ENCODE measurements at places on chromosomes 6 and 20.

- DNase-seq, result no peak
These were observed 891 bp upstream of the POU3F2 start for GRCh38 chr6:98833307-98834059.

DNA sequence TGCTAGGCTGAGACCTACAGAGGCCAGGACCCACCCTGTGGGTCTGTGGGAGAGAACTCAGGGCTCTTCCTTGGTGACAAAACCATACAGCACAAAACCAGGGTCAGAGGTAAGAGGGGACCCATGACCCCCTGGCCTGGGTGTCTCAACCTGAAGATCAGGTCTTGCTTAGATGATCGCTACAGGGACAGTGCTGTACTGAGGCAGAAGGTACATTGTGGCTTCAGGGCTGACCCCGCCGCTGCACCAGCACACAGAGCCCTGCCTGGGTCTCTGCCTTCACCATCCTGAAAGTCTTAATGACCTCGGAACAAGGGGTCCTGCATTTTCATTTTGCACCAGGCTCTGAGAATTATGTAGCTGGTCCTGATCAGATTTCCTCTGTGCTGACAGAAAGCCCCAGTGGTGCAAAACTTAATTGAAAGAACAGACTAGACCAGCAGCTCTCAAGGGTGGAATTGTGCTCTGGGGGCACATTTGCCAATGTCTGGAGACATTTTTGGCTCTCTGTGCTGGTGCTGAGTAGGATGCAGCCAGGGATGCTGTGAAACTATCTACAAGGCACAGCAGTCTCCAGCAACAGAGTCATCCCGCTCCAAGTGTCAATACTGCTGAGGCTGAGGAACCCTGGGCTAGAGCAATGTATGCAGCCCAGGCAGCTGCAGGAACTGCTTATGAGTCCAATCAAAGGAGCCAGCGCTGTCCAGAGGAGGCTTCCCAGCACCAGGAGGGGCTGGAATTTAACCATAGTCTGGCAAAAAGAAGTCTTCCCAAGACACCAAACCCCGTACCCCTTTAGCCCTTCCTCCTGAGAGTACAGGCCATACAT lies 254.9 kb downstream of the ERMARD start:
- DNase-seq, result no peak

GRCh38 chr6:37624121-37624520 lies 73.6 kb downstream of the MDGA1 start:
- DNase-seq, result no peak

DNA sequence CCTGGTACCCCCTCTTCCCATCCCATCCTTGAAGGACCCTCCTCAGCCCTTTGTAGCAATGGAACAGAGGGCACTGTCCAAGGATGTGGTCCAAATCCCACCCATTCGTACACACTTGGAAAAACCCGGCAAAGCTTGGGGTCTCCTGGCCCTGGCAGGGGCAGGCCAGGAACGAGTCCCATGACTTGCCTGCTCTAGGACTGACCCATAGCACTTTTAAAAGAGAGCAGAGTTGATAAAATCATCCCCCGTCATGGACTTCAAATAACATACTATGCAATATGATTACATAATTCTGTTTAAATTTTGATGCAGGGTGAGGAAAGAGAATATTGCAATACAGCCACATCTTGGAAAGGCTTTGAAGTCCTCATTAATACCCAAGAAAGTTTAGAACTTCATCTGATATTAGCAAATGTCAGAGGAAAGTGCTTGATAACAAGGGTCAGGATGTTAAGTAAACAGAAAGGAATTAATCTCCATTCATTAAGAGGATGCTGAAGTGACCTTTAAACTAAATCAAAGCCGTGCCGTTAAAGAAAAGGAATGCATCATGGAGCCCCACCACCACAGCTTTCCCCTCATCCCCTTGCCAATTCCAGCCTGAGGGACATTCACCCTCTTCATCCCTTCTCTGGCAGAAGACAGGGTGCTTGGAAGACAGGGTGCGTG lies 60.7 kb upstream of the NXT1 start:
- DNase-seq, result no peak

DNA sequence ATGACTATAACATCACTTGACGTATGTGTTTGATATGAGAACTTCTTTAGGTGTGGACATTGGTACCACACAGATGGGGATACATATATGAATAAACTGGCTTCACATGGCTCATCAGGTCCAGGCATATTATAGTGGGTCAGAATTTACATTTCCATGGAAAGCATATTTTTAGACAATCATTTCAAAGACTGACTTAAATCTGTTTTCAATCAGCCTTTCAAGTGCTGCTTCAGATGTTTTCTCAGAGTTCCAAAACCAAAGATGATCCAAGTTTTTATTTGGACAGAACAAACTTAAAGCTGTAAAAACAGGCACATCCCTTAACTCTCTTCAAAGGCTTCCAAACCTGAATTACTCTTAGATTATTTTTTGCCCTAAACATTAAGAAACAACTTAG lies 88.1 kb downstream of the PRSS35 start:
- DNase-seq, result no peak

GRCh38 chr20:63830841-63831588 lies at the start of gene ZBTB46:
Gene ZBTB46 (minus strand): TSS chr20:63831264. CDS start chr20:63790757, 40,507 bp downstream.
- no peak for DNase-seq

GRCh38 chr6:162705736-162706135 lies 21.8 kb downstream of the PRKN start:
- no peak for DNase-seq

DNA sequence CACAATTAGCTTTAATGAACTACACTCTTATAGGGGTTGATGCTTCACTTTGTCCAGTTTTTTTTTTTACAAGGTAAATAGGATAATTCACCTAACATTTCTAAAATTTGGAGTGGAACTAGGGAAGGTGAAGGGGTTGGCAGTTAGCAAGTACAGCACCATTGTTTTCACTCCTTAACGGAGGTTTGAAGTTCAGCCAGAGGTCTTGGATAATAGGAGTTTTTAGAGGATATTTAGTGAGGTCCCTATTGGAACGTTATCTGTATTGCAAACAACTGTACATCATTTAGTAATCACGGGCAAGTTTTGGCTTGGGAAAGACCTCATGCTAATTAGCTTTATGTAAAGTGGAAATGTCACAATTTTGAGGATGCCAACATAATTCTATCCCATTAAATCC lies 52.3 kb upstream of the TBX18 start:
- no peak for DNase-seq

GRCh38 chr20:11112832-11113231 lies 439.0 kb upstream of the JAG1 start:
- DNase-seq, result no peak

DNA sequence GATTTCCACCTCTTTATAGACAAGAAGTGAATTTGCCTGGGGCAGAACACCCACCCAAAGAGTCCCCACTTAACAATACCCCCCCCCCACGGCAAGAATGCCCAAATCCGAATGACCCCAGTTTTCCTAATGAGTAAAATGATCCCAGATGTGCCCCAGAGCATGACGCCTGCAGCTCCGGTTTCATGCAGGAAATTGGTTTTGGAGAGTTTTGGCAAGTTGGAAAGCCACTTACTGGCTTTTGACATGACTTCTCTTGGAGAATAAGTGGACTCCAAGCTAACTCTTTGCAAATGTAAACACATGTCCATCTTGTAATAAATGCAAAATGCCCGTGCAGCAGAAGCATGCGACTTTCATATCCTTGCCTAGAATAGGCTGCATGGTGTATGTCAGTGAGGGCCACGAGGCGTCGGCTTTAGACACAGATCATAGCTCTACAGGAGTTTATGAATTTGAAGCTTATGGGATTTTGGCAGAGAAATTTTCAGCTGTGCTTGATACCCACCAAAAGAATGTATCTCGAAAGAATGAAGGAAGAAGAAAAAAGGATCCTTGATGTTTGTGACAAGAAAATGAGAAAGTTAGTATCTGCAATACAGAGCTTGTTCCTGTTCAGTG lies 24.2 kb downstream of the EDN3 start:
- DNase-seq, result no peak

DNA sequence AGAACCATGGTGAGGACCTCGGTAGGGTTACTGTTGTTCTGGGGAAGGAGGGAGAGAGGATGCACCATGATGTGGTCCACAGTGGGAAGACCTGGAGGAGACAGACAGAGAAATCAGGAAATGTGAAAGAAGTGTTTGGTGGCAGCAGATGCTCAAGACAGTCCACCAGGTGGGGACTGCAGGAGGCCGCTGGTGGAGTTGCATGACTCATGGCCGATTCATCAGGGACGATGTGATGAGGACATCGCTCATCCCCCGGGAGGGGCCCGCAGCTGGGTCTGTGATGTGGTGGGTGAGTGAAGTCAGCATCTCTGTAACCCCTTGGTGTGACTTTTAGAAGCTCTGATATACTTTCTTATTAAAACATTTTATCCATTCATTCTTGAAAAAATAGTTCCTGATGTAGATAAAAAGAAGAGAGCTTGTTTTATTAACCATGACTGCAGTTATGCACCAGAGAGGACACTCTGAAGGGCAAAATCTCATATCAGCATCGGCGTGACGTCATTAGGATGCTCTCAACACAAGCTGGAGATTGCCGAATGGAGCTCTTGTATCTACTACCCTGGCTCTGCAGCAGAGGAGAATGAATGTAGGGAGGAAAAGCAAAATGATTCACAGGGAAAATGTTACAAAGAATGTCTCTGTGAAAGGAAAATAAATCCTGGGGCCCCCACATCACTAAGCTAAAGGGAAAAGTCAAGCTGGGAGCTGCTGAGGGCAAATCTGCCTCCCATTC lies 71.2 kb downstream of the RAMACL start:
- no peak for DNase-seq

DNA sequence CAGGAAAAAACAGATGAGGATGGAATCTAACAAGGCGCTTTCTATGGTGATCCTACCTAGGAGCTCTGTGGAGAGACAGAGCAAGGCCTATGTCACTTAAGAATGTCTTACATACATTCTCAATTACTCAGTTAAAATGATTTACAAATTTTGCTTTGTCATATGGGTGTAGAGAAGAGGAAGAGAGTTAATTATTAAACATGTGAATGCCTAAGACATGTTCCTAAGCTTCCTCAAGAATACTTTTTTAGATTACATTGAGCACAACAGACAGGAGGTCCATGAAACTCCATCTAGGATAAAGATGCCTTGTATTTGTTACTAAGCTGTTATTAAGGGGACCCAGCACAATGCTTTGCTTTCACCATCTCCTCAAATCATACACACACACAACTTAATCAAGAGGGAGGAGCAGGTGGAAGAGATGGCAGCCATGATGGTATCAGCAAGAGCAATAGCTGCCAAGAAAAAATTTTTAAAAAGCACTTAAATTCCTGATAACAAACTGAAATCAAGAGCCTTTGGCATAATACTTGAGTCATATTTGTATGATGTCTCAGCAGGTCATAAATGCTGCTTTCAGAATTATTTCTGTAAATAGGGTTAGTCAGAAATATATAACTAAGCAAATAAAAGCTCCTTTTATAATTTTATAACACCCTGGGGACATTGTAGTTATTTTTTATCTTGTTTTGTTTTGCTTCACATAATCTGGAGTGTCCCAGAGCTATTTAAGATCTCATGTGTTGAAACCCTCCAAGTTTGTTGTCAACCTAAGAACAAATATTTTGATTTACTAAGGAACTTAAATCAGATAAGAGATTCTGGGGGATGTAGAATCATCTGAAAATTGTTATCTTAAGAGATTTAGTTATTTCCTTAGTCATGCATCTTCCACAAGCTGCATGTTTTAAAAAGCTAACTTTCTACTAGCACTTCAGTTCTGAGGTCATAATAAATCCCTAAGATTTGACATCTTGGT lies 70.0 kb upstream of the CD2AP start:
- DNase-seq, result no peak

DNA sequence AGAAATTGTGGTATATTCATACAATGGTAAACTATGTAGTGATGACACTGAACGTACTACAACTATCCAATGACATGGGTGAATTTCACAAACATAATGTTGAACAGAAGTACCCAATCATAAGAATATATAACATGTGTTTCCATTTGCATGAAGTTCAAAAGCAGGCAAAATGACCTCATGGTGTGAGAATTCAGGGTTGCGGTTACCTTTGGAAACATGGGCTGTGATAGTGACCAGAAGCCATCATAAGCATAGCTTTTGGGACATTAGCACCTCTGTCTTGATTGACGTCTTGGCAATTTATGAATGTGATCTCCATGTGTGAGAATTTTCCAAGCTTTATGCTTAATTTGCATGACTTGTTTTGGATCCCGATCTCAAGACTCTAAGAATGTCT lies 500.1 kb upstream of the JAG1 start:
- no peak for DNase-seq

DNA sequence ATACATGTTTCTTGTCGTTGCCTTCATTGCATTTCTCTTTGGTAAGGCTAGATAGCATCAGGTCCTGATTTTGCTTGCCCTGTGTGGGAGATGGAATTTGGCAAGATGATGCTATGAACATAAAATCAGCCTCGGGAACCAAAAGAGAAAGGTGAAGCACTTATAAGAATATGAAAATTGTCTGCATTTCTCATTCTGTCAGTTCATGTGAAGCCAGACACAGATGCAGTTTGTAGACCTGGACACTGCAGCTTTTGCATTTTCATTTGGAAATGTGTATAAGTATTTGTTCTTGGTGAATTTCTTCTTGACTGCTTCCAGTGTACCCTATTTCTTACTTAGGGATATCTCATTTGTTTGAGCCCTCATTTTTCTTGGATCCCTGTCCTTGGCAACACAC lies 1.3 kb downstream of the YWHAB start:
- no peak for DNase-seq

DNA sequence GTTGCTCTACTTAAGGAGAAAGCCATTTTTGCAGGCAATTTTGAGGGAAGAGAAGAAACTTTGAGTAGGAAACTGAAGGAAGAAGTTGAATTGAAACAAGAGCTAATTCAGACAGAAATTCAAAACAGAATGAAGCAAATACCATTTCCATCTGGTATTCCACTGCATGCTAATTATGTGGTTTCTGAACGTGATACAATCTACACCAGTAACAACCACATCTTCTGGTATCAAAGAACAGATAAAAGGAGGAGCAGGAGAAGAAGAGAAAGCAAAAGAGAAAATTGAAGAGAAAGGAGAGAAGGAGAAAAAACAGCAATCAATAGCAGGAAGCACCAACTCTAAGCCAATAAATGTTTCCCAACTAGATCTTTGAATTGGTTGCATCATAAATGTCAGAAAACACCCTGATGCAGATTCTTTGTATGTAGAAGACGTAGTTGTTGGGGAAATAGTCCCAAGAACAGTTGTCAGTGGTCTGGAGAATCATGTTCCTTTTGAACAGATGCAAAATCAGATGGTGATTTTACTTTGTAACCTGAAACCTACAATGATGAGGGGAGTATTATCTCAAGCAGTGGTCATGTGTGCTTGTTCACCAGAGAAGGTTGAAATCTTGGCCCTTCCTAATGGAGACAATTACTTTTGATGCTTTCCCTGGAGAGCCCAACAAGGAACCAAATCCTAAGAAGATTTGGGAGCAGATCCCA lies 132.4 kb downstream of the MACROD2 start:
- DNase-seq, result no peak

GRCh38 chr6:16496210-16496609 lies 257.8 kb downstream of the GMPR start:
- DNase-seq, result no peak

GRCh38 chr6:31446481-31446880 lies 43.1 kb downstream of the MICA start:
- DNase-seq, result no peak

GRCh38 chr6:473768-474452 lies 82.4 kb downstream of the IRF4 start:
- no peak for DNase-seq

- no peak for DNase-seq
These were observed 10.4 kb upstream of the COL10A1 start for GRCh38 chr6:116136373-116136772.
